ENCODE measurements at places on chromosomes 3 and 15.

GRCh38 chr3:183357564-183358079, 70.8 kb downstream of the MCF2L2 start:
- no peak for DNase-seq

DNA sequence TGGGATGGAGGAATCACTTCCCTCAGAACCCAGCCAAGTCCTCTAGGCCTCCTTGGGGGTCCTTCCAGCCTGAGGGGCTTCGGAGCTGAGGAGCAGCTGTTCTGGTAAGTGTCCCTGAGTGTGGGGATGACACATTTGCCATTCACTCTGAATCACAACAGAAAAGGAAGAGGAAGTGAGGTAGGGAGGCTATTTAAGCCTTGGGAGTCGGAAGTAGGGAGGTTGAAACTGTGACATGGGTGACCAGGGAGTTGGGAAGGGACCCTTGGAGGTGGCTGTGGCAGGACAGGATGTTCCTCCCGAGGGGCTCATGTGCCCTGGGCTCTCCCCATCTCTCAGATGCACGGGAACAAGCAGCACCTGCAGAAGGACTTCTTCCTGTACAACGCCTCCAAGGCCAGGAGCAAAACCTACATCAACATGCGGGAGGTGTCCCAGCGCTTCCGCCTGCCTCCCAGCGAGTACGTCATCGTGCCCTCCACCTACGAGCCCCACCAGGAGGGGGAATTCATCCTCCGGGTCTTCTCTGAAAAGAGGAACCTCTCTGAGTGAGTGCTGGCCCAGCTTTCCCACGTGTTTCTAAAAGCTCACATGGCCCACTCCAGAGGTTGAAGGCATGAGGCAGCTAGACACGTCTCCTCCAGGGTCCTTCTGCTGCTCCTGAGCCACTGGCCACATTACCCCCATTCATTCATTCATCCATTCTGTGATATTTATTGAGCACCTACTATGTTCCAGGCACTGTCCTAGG, 43.3 kb downstream of the CAPN3 start:
- no peak for DNase-seq

DNA sequence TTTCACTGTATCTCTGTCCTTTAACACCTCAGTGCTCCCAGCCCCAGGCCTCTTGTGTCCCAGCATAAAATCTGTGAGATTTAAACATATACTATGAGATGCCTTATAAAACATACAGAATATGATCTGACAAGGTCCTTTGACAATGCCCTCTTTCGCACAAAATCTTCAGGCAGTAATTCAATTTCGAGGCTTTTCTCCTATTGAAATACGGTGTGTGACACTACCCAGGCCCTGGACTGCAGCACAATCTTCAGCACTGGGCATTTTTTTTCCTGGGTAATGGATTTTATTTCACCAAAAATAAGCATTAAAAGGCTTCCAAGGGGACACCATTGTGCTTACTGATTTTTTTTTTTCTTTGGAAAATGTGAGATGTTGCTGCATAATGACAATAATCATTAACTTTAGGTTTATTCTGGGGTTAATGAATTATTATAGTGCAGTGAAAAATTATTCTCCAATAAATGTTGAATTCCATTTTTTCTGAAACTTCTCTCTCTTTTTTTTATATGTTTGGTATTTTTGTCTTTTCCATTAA, 40.9 kb upstream of the FAM3D start:
- DNase-seq, result no peak

GRCh38 chr3:117536006-117536405, 826.4 kb downstream of the TUSC7 start:
- no peak for DNase-seq

GRCh38 chr15:84839714-84840113, 22.6 kb downstream of the ALPK3 start:
- DNase-seq, result no peak

- no peak for DNase-seq
Measured at GRCh38 chr15:74032606-74033561, 38.4 kb downstream of the PML start.

DNA sequence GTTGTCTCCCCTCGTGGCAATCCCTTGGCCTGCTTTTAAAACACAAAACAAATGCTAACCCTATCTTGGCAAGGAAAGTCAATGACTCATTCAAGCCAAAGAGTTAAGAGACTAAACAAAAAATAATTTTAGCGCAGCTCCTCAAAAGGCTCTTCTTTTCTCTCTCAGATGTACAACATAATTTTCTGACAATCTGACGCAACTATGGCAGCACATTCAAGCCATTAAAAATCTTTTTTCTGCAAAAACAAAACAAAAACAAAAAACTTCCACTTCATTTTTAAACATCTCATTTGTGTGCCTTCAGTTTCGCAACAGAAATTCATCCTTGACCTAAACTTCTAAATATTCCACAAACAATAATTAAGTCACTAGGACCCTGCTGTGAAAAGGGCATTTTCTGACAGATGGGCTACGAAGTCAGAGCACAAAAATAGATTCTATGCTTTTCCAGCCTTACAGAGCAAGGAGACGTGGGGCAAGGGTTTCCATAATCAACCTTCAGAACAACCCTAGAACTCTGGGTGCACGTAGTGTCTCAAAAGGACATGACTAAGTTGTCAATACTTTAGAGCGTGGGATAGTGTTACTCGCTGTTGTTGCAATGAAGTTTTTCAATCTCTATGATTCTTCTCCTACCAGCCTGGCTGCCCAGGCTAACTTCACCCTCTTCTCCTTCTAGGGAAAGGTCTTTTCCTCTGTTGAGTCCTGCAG, 84.3 kb downstream of the MB21D2 start:
- no peak for DNase-seq
